Regular cardiac myocyte (primary cell): ENCODE measurements at places on chromosomes 4 and X. TPM values are rescaled to one million over a fixed set of nuclear protein-coding genes. Genes with fewer than 3 reads are reported as not detected.

Gene SPANXC
- not detected in 2 replicates for total RNA-seq

Gene HPGD
- 0.19 and 0.28 TPM in 2 replicates for total RNA-seq

Gene PALLD
- 100 and 108 TPM in 2 replicates for total RNA-seq

Gene ARAF
- total RNA-seq: 14.7 and 15.9 TPM in 2 replicates

Gene GSX2
- total RNA-seq: under 0.01 TPM in 1 of 2 replicates, not detected in the other

Gene ZIC3
- total RNA-seq: not detected in 2 replicates

Gene ZNF185
- total RNA-seq: 4.2 and 29.5 TPM in 2 replicates

Gene NAA11
- total RNA-seq: not detected in 2 replicates

Gene SUPT20HL2
- not detected in 2 replicates for total RNA-seq

Gene FHIP1A
- under 0.01 and 0.28 TPM in 2 replicates for total RNA-seq

Gene CASP3
- total RNA-seq: 34.7 and 50.6 TPM in 2 replicates

Gene PPARGC1A
- total RNA-seq: 0.38 and 1.1 TPM in 2 replicates

Gene HPF1
- 24.0 and 33.5 TPM in 2 replicates for total RNA-seq

Gene HTN1
- total RNA-seq: not detected in 2 replicates

Gene CXorf65
- total RNA-seq: not detected in 2 replicates

Gene FABP2
- under 0.01 TPM in 1 of 2 replicates, not detected in the other for total RNA-seq

Gene ZNF141
- 8.2 and 12.1 TPM in 2 replicates for total RNA-seq

Gene DUSP9
- total RNA-seq: under 0.01 TPM in 1 of 2 replicates, not detected in the other

Gene CDS1
- under 0.01 and 0.28 TPM in 2 replicates for total RNA-seq

Gene GPC4
- total RNA-seq: 0.38 and 0.85 TPM in 2 replicates

Gene PASD1
- total RNA-seq: not detected in 2 replicates

Gene SOX3
- not detected in 2 replicates for total RNA-seq

Gene KLHL4
- total RNA-seq: 4.4 and 5.4 TPM in 2 replicates
